ENCODE measurements at places on chromosomes 4 and X.

DNA sequence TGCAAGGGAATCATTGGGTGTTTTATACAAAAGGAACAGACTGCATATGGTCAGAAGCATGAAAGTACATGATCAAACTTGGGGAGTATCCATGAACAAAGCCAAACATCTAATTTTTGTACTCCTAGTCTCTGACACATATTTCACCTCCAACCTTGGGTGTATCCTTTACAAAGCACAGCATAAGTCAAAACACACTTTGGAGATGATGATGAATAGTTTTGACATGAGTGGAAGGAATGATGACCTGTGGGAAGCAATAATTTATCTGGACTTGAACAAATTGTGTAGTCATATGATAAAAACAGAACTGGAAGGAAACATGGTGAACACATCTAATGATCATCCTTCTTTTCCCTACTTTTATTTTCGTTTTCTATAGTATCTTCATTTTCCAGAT is 108.7 kb upstream of the PLS3 start:
- DNase-seq = no peak

DNA sequence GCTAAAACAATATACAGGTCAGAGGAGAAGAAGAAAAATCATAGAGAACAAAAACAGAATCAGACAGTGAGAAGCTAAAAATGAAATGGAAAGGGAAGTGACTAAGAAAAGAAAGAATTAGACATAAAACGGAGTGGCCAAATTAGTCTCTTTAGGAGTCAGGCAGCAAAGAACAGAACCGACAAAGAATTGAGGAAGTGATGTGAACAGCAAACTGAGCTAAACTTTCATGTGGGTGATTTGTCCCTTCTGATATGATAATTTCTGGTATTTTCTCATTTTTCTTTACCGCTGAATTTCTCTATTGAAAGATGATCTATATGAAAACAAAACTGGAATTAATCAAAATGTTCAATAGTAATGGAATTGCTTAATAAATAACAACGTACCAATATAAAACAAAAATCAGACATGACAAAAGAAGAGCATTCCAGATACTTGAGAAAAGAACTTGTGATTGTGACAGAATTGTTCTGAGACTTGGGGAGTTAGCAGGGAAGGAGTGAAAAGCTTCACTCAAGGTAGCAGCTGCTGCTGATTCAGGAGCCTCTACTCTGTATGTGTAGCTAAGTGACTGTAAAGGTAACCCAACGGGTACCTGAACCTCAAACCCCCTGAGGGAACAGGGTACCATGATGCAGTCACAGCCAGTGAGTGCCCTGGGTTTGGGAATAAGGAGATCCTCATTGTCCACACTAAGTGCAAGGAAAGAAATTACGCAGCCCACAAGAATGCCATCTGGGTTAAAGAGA is 8.8 kb downstream of the TAPT1 start:
- no peak for DNase-seq

DNA sequence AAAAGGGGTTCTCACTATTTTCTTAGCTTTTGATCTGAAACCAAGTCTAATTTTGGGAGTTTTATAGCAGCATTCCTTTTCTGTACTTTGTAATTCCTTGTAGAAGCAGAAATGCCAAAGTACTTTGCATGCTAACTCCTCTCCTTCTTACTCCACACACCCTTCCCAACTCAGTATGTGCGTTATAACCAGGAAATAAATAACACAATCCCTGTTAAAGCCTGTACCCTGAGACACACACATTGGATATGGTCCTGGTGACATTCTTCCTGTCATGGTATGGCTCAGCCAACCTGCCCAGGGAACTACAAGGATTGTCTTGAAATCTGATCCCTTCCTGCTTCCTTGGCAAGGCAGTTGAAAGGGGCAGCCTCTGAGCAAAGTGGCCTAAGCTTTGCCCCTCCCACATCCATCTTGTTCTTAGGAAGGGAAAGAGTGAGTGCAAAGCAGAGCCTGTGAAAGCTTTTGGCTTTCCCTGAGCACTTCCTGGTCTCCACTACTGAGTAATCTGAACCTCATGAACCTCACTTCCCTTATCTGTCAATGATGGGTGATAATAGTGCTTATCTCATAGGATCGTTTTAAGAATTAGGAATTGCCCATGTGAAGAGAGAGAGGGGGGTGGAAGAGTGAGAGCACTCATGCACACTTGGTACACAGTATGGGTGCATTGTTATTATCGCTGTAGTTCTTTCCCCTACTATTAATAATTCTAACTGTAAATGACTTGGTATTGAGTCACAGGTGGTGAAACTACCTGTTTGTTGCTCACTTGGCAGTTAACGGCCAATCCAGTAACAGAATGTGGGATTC is 109.3 kb downstream of the AFF2 start:
- DNase-seq = no peak

DNA sequence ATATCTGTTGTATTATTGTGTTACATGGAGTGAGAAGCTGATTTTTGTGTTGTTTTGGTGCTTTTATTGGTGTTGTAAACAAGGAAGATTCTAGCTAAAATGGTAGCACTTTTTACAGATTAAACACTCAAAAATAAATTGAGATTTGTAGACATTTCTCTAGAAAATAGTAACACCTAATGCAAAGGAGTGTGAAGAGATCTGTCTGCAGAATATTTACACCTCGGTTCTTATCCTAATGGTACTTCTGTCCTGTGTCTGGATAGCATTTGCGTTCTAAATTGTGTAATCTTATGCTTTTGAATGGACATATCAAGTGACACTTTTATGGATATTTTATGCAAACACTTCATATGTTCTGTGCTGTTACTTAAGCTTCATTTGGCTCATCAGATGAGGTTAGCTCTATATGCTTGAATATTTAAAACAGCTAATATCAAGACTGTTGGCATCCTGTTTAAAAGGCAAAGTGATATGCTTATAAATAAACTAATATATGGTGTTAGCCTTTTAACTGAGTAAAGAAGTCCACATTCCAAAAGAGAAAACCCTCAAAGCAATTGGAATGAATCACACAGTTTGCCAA is 6.0 kb downstream of the PCDH7 start:
- DNase-seq = no peak

GRCh38 chr4:5693871-5694270 is 14.5 kb downstream of the EVC2 start:
- no peak for DNase-seq

- no peak for DNase-seq
Observed at GRCh38 chr4:65521666-65522065, 148.6 kb downstream of the EPHA5 start.

GRCh38 chrX:148457279-148457678 is 43.1 kb upstream of the AFF2 start:
- DNase-seq = no peak

- DNase-seq = no peak
Observed at GRCh38 chr4:88779431-88779830, 81.8 kb upstream of the NAP1L5 start.

DNA sequence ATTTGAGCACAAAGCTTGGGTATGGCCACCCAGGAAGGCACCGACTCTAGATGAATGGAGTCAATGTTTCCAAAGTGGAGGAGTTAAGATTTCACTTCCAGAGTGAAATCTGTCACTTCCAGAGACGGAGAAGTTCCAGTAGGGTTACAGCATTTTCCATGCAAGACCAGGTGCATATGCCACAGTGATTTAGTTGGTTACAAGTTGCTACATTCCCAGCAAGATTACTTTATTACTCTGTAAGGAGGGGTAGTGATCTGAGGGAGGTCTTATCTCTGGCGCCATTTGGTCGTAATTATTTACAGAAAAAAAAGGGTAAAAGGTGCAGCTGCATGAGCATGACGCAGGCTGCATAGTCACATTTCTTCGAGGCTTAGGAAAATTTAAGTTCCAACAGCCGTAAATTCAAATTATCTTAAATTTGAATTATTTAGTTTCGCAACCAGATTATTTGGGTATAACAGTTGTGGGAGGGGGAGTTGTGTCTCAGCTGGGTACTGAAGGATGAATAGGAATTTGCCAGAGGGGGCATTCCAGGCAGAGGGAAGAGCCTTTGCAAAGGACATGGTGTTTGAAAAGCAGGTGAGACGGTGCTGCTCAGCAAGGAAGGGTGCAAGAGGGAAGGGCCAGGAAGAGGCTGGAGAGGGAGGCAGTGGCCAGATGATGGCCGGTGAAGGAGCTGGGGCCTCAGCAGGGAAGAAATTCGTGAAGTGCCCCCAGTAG is 17.4 kb upstream of the AFAP1 start:
- no peak for DNase-seq

- DNase-seq = no peak
Observed at GRCh38 chrX:39777623-39778025, 320.1 kb downstream of the BCOR start.

- no peak for DNase-seq
Observed at GRCh38 chr4:95929448-95930064, 89.7 kb downstream of the PDHA2 start.

DNA sequence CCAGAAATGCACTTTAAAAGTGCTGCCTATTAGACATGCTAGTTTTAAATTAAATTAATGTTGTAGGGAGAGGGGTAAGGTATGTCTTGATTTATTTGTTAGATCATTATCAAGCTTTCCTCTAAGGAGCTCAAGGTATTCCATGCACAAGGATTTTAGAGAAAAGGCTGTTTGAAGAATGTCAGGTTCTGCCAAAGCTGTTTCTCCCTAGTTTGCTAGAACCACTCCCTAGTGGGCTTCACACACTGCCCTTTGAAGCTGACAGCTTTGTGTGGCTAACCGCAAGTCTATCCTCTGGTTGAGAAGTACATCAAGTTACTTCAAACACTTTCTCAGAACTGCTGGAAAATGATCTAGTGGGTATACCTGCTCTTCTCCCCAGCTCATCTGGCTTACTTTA is 32.3 kb downstream of the RASL11B start:
- no peak for DNase-seq

GRCh38 chr4:173514641-173515217 is 15.3 kb downstream of the HAND2 start:
- no peak for DNase-seq

GRCh38 chr4:71020611-71021010 is 27.2 kb downstream of the DCK start:
- no peak for DNase-seq

- DNase-seq = peak; percentile 27
Observed at GRCh38 chr4:183658362-183659028, 490 bp downstream of the RWDD4 start.

- DNase-seq = no peak
Observed at GRCh38 chr4:47668810-47669408, 169.0 kb downstream of the CORIN start.

DNA sequence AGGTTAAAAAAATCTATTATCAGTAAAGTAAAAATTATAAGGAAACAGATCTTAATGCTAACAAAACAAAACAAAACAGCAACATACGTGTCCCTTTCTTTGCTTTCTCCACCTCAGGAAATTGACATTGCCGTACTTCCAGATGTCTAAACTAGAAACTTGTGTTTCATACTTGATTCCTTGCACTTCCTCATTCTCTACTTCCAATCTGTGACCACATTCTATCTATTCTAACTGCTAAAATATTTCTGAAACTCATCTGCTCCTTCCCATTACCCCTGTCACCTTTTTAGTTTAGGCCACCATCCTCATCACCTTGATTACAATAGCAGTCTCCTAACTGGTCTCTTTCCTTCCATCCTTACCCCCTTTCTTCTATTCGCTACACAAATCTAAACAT is 22.5 kb upstream of the RPA4 start:
- no peak for DNase-seq

GRCh38 chr4:141009129-141009528 is 124.1 kb downstream of the RNF150 start:
- no peak for DNase-seq

DNA sequence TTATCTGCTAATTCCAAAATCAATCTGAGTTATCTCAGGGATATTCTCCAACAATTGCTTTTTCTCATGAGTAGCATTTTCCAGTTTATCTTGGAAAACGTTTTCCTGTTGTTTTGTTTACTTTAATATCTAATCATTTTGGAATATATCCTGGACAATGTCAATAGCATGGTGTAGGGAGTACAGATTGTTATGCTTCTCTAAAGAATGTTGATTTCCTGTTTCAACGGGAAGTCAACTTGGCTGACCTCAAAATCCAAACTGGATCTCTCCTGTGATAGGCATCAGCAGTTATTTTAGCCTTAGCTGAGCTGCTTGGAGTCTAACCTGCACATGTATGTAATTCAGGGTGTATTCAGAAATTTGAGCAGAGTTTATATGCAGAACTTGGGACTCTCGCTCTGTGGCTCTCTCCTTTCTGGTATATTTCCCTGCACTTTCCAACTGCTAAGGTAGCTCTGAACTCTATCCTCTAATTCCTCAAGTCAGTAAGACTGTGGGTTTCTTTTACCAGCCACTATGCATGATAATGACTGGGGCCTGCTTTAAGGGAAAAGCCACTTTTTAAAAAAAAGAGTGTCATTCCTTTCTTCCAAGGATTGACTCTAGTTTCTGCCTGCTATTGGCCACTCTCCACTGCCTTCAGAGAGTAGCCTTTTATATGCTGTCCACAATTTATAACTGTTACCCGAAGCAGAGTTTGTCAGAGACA is 7.7 kb downstream of the PRSS48 start:
- no peak for DNase-seq

- DNase-seq = no peak
Observed at GRCh38 chr4:71405791-71406190, 67.0 kb downstream of the SLC4A4 start.

DNA sequence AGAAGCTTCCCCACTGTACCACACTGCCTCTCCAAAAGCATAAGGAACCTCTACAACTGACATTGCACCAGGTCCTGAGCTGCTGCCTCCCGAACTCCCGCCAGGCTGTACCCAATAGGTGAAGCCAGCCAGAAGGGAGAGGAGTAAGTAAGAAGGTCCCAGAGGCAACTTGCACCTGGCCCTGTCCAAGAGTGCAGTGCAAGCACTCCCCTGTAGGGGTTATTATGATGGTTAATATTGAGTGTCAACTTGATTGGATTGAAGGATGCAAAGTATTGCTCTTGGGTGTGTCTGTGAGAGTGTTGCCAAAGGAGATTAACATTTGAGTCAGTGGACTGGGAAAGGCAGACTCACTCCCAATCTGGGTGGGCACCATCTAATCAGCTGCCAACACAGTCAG is 879.3 kb upstream of the SLIT2 start:
- DNase-seq = no peak

- DNase-seq = no peak
Observed at GRCh38 chr4:186819342-186820086, 95.9 kb upstream of the FAT1 start.

DNA sequence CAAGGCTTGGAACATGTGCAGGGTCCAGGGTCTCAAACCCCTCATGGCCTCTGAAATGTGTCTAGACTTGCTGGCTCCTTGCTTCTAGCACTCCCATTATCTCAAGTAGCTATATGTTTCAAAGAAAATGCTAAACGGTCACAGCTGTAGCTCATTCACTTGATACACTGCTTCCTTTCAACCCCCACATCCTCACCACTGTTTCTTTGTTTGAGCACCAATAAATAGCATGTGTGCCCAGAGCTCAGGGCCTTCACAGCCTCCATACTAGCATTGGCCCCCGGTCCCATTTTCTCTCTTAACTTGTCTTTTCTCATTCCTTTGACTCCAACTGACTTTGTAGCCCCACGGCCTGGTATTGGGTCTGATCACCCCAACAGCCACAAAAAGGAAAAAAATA is 801.8 kb downstream of the STIM2 start:
- no peak for DNase-seq

GRCh38 chr4:125011646-125012045 is 299.1 kb upstream of the ANKRD50 start:
- DNase-seq = no peak

GRCh38 chr4:108433832-108434231 is 186.5 kb upstream of the RPL34 start:
- no peak for DNase-seq

Measured in GM12891 (cell line).